ENCODE measurements at places on chromosomes 16 and 17.

DNA sequence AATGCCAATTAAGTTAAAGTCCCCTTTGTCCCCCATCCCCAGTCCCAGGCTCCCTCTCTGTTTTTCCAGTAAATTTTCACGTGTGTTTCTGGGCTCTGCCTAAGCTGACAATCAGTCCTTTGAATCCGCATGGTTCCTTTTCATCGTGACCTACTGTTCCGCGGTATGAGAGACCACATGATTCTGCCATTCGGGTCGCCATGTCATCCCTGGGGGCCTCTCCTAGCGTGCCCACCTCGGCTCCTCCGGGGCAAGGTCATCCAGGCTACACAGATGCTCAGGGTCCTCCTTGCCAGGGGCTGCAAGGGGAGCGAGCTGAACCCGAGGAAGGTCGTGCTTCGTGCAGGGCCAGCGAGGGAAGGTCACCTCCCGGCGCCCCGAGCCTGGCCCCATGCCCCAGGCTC lies 157.6 kb downstream of the RAB11FIP4 start:
- no peak for DNase-seq

DNA sequence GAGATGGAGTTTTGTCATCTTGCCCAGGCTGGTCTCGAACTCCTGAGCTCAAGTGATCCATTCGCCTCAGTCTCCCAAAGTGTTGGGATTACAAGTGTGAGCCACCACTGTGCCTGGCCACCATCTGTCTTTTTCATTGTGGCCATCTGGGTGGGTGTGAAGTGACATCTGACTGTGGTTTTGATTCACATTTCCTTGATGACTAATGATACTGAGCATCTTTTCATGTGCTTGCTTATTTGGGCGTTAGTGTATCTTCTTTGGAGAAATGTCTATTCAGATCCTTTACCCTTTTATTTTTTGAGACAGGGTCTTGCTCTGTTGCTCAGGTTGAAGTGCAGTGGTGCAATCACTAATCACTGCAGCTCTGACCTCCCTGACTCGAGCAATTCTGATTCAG lies 53.9 kb upstream of the ERN1 start:
- no peak for DNase-seq

DNA sequence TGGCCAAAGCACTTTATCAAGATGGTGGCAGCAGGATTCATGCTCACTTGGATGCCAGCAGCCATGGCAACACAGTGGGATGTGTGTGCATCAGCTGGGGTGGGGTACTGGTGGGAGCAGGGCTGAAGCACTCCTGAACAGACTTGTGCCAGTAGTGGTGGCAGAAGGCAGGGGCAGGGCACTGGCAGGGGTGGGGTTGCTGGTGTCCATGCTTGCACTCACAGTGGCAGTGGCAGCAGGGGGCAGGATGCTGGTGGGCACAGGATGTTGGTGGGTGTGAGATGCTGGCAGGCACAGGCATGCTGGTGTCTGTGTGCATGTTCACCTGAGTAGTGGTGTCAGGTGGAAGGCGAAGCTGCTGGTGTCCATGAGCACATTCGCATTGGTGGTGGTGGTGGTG lies 161.0 kb upstream of the PMFBP1 start:
- no peak for DNase-seq

DNA sequence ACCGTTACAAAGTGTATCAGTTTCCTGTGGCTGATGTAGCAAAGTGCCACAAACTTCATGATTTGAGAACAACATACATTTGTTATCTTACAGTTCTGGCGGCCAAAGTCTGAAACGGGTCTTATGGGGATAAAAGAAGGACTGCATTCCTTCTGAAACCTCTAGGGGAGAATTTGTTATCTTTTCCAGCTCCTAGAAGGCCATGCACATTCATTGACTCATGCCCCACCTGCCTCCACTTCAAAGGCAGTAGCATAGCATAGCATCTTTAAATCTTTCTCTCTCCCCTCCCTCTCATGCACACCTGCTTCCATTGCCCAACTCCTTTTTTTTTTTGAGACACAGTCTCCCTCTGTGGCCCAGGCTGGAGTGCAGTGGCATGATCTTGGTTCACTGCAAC lies 190.7 kb upstream of the DYNLRB2 start:
- no peak for DNase-seq

DNA sequence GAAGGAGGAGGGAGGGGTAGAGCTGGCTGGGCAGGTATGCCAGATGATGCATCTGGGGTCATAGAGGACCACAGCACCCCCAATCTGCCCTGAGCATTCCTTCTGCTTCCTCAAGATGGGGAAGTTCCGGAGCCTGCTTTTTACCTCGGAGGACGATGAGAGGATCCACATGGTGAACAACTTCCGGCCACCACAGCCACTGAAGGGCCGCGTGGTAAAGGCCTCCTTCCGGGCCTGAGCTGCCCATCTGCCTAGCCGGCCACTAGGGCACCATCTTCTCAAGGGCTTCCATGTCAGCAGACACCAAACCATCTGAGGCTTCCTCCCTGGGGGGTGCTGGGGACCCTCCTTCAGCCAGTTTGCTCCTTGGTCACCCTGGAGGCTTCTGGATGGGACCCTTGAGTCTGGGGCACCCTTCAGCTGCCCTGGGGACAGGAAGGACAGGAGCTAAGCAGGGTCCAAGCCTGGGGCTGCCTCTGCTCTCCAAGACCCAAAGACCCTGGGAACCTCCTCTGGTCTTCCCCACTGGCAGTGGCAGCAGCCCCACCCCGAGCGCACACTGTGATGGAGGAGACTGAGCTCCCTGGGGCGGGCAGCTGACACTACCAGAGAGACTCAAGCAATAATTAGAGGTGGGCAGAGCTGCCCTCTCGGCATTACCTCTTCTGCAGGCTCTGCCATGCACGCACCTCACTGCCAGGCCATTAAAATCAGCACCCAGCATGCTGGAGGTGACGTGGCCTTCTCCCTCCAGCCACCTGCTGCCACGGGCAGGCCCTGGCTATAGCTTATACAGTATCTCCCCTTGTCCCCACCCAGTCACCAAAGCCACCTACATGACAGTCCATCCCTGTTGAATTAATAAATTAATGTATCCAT lies 9.3 kb downstream of the CA7 start:
- DNase-seq: no peak

GRCh38 chr17:71937914-71938313 lies 182.9 kb upstream of the SOX9 start:
- no peak for DNase-seq

- no peak for DNase-seq
These were observed 123.9 kb downstream of the RPTOR start for GRCh38 chr17:80668375-80669148.

DNA sequence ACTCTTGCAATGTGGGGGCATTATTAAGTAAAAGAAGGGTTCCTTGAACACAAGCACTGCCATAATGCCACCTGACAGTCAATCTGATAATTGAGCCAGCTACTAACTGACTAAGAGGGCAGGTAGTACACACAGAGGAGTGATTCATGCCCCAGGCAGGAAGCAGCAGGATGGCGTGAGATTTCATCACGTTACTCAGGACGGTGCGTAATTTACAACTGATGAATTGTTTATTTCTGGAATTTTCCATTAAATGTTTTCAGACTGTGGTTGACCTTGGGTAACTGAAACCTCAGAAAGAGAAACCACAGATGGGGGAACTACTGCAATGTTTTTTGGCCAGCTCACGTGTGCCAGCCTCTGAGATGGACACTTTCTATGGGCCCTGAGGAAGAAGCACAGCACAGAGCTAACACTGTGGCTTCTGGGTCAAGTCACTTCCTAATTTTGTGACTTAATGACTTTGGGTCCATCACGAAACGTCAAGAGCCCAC lies 46.7 kb downstream of the C17orf67 start:
- no peak for DNase-seq

GRCh38 chr17:66466840-66467367 lies 164.5 kb downstream of the PRKCA start:
- peak; percentile 23 for DNase-seq

GRCh38 chr16:424623-425081 lies 797 bp upstream of the RAB11FIP3 start:
- no peak for DNase-seq

DNA sequence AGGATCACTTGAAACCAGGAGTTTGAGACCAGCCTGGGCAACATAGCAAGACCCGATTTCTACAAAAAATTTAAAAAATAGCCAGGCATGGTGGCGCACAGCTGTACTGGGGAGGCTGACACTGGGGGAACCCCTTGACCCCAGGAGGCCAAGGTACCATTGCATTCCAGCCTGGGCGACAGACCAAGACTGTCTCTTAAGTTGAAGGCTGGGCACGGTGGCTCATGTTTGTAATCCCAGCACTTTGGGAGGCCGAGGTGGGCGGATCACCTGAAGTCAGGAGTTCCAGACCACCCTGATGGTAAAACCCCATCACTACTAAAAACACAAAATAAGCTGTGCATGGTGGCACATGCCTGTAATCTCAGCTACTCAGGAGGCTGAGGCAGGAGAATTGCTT lies 74.9 kb downstream of the LITAF start:
- no peak for DNase-seq

GRCh38 chr16:17241264-17241835 lies 229.4 kb downstream of the XYLT1 start:
- no peak for DNase-seq

- DNase-seq: no peak
These were observed 30.2 kb downstream of the BMERB1 start for GRCh38 chr16:15464401-15465186.

GRCh38 chr17:4788159-4788806 lies 481 bp upstream of the GLTPD2 start:
- DNase-seq: no peak

DNA sequence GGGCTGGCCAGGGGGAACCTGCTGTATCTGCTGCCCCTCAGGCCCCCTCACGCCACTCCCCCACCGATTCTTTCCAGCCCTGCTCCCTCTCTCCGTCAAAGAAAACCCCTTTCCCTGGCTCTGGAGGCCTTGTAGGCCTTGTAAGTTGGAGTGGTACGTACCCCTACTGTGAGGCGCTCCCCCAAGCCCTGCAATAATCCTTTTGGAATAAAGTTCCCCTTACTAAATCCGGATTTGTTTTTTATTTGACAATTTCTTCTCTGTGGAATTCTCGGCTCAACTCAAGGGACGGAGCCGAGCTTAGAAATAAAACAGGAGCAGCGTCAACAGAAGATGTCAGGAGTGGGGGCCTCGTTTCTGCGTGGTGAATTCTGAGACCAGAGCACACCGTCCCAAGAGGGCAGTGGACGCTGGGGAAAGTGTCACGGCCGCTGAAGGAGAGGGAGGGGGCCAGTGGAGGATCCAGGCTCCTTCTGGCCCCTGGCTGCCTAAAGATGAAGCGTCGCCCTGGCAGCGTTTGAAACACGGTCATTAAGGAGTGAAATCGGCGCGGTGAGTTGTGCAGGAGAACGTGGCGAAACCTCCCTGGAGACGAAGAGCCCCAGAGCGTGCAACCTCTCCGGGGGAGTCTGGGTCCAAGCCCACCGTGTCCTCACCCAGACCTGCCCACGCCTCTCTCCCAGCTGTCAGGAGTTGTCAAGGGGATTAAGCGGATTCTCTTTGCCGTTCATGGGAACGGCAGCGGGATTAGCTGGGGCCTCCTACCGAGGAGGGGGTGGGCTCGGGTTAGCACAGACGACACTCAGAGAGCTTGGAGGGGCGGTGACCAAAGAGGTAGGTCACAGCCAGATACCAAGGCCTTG lies 47.0 kb downstream of the SLC7A5 start:
- DNase-seq: no peak

DNA sequence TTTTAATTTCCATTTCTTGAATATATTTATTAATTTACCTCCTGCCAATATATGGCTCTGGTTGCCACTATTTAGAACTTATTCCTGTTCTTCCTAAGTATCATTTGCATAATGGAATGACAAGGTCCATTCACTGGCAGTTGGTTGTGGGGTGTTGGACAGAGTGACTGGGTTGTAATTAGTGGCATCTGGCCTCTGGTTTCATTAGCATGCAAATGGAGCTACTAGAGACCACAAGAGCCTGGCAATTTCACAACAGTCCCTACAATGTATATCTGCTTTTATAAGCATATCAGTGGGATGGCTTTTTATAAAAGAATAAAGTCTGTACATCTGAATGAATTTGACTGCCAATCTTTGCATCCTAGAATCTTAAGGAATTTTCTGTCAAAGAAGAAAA lies 1030.9 kb upstream of the CDH8 start:
- DNase-seq: no peak

- DNase-seq: no peak
These were observed 27.7 kb upstream of the CHMP6 start for GRCh38 chr17:80963812-80964543.

DNA sequence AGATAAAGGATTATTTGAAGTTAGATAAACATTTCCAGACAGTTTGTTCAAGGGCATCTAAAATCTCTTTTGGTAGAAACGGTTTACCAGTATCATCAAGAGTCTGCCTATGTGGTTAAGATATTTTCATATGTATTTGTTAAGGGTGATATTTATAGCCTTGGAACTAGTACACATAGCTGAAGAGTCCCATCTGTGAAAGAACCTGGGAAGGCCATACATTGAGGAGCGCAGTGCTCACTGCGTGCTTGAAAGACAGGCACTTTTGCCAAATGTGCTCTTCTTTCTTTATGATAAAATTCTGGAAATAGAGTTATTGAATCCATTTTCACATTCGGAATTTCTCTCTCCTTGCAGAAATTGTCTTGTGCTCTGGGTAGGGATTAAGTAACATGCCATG lies 7.7 kb downstream of the IGSF6 start:
- no peak for DNase-seq

GRCh38 chr16:4264546-4264945 lies 8.3 kb downstream of the TFAP4 start:
- peak; percentile 32 for DNase-seq

- peak; percentile 88 for DNase-seq
These were observed 30.1 kb downstream of the DNAH9 start for GRCh38 chr17:11628374-11628773.

Measured in H9 (cell line).